ENCODE measurements at places on chromosomes 16 and 17.

GRCh38 chr17:73643001-73643851, 1.0 kb downstream of the SDK2 start:
- DNase-seq = peak; percentile 23

DNA sequence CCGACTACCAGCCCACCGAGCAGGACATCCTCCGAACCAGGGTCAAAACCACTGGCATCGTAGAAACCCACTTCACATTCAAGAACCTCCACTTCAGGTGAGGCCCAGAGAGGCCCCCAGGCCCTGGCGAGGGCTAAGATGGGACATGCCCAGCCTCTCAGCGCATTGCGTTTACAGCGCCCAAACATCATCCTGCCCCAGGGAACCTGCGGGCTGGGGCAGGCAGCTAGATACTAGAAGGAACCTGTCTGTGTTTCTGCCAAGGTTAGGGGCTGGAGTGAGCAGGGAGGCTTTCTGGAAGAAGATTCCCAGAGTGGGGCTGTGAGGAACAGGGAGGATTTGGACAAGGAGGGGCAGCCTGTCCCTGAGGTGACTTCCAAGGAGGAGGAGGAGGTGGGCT, 90.6 kb downstream of the AMFR start:
- DNase-seq = no peak

- peak; percentile 72 for DNase-seq
Measured at GRCh38 chr16:57648581-57649442, 19.3 kb upstream of the ADGRG3 start.

DNA sequence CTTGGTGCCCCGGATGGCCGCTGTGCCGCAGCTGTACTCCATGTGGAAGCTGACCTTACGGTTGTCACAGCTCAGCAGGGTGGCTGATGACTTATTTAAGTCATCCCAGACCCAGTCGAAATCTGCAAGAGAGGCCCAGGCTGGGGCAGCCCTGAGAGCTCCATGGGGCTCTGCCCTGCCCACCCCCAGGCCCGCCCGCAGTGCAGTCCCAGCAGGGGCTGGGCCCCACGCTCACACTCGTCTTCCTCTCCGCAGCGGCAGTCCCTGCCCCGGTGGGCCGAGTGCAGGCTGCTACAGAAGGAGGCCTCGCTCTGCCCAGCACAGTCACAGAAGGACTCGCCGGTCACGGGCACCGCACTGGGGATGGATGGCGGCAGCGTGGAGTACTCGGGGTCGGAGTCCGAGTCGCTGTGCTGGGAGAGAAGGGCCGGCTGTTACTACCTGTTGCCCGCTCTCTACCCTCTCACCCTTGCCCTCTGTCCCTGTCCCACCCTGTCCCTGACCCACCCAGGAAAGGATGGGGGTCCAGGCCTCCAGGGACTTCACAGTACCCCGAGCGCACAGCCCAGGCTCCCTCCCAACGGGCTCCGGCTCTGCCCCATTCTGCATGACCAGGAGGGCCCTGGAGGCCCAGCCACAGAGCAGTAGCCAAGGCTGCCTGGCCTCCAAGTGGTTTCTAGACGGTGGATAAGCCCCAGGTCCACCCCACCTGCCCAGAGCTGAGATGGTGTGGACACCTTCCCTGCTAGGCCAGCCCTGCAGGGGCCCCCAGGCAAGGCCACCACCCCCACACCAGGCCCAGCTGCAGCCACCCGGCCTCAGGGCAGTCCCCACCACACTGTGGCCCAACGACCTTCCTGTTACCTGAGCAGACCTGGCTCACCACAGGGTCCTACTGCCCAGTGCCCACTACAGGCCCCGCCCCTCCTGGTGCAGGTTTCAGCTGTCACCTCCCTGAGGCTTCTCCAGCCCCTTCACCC, 3.9 kb downstream of the SPSB3 start:
- no peak for DNase-seq

DNA sequence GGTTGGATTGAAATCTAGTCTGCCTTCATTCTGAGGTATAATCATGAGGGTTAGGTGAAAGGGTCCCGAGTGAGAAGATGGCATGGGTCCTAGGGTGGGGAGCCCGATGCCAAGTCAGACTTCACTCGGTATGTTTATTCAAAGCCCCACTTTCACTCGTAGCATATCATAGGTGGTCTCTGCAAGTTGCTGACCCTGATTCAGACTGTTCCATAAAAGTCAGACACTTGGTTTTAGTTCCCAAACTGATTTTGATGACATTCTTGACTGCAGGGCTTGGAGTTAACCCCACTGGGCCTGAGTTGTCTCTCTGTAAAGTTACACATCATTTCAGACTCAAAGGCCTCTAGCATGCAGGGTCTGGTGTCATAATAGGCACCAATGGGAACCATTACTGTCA, 17.8 kb downstream of the HAPSTR1 start:
- DNase-seq = no peak

- no peak for DNase-seq
Measured at GRCh38 chr17:77107506-77108433, 33.0 kb upstream of the SEC14L1 start.

- DNase-seq = no peak
Measured at GRCh38 chr16:27439271-27440018, 37.5 kb downstream of the IL21R start.

GRCh38 chr16:84295203-84295860, 654 bp downstream of the WFDC1 start:
- DNase-seq = no peak

- no peak for DNase-seq
Measured at GRCh38 chr16:85166699-85167588, 54.7 kb upstream of the CIBAR2 start.

DNA sequence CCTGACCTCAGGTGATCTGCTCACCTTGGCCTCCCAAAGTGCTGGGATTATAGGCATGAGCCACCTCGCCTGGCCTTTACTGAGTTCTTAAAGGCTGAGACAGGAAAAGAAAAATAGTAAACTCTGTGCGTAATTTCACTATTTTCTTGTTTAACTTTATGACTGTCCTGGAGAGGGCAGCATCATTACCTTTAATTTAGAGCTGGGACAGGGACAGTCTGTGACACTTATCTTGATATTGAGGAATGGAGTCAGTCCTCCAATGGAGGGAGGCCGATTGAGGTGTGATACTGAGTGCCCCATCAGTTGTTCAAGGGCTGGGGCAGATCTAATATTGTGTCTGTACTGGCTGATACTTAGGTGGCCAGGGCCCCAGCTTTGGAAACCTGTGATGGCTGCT, 21.5 kb upstream of the SPN start:
- DNase-seq = no peak

DNA sequence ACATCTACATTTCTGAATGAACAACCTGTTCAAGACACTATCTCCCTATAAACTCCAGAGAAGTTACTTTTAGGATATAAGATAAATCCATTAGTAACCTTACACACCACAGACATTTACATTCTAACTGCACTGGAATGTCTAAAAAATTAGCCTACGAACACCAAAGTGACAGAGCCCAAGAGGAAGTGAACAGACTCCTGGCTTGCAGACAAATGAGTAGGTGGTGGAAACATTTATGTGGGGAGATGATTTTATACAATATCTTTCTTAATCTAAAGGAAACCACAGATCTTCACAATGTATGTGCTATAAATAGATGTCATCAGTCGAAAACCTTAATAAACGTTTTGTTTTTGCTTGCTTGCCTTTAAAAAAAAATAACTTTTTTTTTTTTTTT, 18.8 kb downstream of the ZNF652 start:
- DNase-seq = no peak

GRCh38 chr17:73433501-73433900, 121.7 kb upstream of the CDC42EP4 start:
- no peak for DNase-seq

- DNase-seq = no peak
Measured at GRCh38 chr17:29827179-29827578, 102.8 kb downstream of the SSH2 start.

DNA sequence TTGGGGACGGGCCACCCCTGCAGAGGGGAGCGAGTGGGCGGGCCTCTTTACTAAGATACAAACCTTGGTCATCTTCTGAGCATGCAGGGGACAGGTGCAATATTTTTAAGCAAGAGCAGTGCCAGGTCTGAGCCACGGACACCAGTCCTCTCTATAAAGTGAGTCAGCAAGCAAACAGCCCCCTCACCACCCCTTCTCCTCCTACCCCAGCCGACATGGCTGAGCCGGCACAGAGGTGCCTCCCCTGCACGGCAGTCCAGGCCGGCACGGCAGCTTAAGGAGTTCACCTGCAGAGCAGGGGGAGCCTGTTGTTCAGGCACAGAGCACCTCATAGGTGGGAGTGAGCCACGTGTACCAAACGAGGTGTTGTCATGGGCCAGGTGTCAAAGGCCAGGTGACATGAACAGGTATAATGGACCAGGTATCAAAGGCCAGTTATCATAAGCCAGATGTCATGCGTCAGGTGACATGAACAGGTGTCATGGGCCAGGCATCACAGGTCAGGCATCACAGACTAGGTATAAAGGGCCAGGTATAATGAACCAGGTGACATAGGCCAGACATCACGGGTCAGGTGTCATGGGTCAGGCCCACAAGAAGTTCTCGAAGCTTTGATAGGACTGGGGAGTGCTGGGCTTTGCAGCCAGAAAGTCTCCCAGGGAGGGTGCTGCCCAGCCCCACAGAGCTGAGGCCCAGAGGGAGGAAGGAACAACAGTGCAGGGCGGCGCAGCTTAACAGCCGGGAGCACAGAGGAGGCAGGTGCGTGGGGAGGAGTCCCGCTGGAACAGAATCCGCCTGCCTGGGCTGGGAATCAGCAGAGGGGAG, 42.6 kb upstream of the ZNF469 start:
- no peak for DNase-seq

- DNase-seq = peak; percentile 77
Measured at GRCh38 chr17:43416998-43417890, 18.5 kb downstream of the ARL4D start.

DNA sequence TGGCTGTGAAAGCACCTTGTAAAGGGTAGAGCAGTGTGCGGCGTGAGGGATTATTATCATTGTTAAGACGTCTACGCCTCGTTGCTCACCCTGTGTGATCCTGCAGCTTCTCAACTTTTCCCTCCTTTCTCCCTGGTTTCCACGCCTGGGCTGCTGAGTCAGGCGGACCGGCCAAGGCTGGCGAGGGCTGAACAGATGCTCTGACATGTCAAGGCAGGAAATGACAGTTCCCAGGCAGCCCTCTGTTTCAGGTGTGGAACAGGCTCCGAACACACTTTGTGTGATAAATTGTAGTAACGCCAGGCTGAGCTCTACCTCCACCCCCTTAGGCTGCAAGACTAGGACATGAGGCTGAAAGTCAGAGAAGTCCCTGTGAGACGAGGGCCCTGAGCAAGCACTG, 46.0 kb upstream of the TBX2 start:
- no peak for DNase-seq

- no peak for DNase-seq
Measured at GRCh38 chr16:30473231-30474073, 910 bp downstream of the ITGAL start.

DNA sequence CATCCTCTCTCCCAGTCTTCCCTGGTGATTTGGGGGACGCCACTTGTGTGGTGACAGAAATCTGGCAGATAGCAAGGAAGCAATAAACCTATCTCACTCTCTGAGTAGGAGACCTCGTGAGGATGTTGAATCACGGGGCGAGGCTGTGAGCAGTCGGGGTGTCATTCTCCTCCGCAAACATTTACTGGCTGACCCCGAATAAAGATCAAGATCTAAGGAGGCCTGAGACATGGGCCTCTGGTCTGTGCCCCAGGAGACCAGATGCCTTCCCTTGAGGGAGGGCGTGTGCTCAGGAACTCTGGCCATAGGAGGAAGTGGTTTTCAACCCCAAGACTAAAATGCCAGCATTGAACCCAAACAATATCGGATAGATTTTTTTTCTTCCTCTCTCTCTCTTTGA, 53.1 kb downstream of the FOXL1 start:
- no peak for DNase-seq

DNA sequence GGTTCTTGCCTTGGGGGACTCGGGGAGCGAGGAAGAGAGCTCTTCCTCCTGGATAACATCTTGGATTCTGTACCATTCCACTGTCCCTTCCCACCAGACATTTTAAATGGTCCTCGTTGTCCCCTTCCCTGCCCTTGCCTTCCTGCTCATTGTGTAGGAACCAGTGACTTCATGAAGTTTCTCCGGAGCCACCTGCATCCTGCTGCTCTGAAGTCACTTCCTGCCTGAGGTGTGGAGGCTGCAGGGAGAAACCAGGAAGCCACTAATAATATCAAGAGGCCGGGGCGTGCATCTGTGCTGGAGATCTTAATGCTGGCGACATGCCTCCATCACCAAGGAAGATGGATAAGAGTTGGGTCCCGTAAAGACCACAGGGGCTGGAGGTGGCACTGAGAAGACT, 6.2 kb upstream of the SLC16A13 start:
- no peak for DNase-seq

DNA sequence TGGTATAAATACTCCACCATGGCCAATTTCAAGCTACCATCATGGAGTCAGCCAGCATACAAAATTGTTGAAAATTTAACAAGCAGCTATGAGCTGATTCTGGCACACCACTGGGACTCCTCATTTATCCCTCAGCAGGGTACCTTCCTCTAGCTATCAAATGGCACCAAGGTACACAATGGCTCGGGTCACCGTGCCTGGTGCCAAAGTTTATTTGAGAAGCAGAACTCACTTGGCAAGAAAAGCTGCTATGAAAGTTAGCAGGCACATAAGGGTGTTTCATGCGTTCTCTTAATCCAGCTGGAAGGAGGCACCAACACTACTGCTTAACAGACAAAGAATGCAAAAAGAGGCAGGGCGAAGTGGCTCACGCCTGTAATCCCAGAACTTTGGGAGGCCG, 51.6 kb downstream of the IKZF3 start:
- no peak for DNase-seq

GRCh38 chr17:8844229-8845218, 22.9 kb downstream of the PIK3R6 start:
- DNase-seq = no peak

- no peak for DNase-seq
Measured at GRCh38 chr16:35182943-35183550, 1723.6 kb downstream of the TP53TG3F start.

DNA sequence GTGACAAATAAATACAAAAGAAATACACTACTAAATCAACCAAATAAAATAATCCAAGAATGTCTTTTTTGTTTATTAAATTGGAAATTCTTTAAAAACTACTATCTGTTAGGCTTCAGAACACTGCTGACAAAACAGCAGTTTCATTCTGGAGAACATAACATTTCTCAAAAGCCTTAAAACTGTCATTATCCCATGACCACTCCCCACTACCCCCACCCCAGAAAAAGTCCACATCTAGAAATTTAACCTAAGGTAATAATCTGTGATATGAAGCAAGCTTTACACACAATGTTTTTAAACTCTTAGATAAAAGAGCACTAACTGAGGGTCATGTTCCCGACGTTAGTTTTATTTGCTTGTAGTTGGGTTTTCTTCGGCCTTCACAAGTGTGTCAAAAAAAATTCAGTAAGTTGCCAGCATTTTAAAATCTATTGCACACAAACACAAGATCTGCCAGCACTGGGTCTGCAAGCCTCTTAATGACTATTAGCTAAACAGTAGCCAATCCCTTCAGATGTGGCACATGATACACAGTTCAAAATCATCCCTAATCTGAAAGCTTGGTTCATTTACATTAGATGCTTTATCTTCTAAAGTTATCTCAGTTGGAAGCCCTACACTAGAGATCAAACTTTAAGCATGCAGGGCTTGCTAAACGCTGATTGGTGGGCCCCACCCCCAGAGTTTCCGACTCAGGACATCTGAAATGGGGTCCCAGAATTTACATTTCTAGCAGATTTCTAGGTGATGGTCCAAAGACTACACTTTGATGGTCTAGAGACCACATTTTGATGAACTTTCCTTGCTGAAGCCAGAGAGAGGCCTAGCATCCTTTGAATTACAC, 75.2 kb downstream of the KANSL1 start:
- DNase-seq = no peak

GRCh38 chr16:12231666-12232065, 255.1 kb downstream of the SNX29 start:
- DNase-seq = no peak
